ENCODE measurements at places on chromosomes 4 and X. TPM values are rescaled to one million over a fixed set of nuclear protein-coding genes. Genes with fewer than 3 reads are reported as not detected.

The KLHL15 gene
- total RNA-seq: 13.9 TPM

The GNRHR gene
- not detected for total RNA-seq

The NPY1R gene
- total RNA-seq: 0.22 TPM

The POLN gene
- 9.1 TPM for total RNA-seq

The TCEAL7 gene
- total RNA-seq: 16.5 TPM

DNA sequence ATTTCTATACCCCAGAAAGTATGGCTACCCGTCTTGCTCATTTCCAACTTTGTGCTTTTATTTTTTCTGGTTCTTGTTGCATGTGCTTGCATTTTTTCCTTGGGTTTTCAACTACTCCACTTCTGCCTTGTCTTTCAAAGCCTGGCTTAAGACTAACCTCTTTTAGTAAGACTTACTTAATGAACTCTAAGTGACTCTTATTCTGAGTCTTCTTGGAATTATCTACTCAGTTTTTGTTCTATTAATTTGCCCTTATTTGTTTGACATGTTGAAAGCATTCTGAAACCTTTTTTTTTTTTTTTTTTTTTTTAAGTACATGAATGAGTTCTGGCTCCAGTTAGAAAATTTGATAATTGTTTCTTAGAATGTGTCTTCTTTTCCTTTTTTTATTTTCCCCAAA is 74.8 kb downstream of the SLIT2 start:
- H3K27ac ChIP-seq: no peak overlapping the region
- H3K4me3 ChIP-seq: no peak overlapping the region
- DNase-seq: no peak
- no peaks in the 10 kb centered on the region for H3K36me3 ChIP-seq

- H3K27ac ChIP-seq: no peak overlapping the region
- no peaks in the 10 kb centered on the region for H3K4me1 ChIP-seq
- no peak overlapping the region for H3K4me3 ChIP-seq
- peaks cover 19% of the 10 kb centered on the region for H3K27me3 ChIP-seq
- no peak for DNase-seq
Observed at GRCh38 chr4:110787707-110788106, 164.8 kb upstream of the PITX2 start.

DNA sequence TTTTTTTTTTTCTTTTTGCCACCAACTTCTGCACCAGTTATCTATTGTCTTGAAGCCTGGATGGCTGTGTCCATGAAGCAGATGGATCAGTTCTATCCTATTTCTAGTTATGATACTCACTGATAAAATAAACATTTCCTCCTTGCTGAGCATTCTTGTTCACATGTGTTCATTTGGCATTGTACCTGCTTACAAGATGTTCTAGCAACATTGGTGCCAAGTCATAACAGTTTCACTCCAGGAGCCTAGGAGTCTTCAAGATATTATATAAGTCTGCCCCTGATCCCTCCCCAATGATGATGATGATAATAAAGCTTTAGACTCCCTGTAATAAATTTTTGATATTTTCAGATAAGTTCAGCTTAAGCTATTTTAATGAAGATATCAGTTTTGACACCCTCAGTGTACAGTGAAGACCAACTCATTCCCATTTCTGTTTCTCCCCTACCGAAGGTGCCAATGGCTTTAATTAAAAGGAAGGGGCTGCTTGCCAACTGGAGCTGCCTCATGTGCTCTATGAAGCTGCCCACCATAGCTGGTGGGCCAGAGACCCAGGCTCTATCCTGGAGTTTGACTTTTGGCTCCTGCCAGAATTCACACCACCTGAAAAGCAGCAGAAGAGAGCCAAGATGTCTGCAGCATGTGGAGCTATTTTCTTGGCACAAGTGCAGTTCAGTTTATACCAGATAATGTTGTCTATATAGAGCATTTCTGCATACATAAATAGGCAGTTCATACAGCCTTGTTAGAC is 265.4 kb upstream of the TET2 start:
- H3K4me1 ChIP-seq: no peaks in the 10 kb centered on the region
- no peak overlapping the region for H3K4me3 ChIP-seq
- peaks cover 14% of the 10 kb centered on the region for H3K27me3 ChIP-seq

DNA sequence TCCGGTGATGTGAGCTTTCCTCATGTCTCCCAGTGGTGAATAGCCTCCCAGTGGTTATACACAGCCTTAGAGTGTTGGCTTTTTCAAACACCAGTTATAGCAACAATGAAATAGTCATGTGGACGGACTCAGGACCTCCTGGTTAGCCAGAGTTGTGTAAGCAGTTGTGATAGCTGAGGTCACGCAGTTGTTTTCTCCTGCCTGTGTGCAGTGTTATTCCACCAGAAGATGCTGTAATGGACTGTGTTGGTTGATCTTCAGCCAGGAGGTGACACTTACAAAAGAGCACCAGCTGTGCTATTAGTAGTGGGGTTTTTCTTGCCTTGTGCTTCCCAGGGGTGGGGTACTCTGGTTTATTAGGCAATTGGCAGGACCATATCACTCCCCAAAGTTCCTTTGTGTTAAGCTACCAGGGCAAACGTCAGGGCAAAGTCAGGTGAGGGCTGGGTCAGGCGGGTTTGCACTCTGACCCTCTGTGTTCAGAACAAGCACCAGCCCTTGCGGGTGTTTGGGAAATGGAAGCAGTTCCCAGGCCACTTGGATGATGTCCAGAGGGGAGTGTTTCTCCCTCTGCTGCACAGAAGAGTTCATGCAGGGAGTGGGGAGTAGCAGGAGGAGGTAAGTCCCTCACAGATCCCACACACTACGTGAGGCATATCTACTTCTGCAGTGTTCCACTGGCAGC is 252.6 kb downstream of the TMEM47 start:
- no peak overlapping the region for H3K4me3 ChIP-seq
- H3K27me3 ChIP-seq: peaks cover 3% of the 10 kb centered on the region
- H3K27ac ChIP-seq: no peak overlapping the region

- H3K27ac ChIP-seq: no peak overlapping the region
- no peak for DNase-seq
- no peaks in the 10 kb centered on the region for H3K27me3 ChIP-seq
- H3K36me3 ChIP-seq: no peaks in the 10 kb centered on the region
Observed at GRCh38 chr4:169071747-169072146, 61.7 kb upstream of the CBR4 start.

DNA sequence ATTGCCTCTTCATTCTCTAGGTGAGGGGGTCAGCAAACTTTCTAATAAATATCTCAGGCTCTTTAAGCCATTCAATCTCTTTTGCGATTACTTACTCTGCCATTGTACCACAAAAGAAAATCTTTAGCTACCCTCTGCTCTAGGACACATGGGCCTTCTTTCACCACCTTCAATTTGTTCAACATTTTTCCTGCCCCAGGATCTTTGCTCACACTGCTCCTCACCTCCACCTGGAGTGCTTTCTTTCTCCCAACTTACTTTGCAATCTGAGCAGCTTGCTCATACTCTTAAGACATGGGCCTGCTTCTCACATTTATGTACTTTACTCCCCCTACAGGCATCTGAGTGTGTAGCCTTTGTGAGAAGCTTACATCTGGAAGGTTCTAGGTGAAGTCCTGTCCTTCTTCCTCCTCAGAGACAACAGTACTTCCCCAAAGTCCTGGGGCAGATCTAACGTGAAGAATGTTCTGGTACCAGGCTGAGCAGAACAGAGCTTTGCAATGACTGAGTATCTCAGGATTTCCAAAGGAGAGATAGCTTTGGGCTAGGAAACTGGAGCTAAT is 55.0 kb upstream of the PRDM5 start:
- no peak overlapping the region for H3K27ac ChIP-seq
- DNase-seq: no peak
- H3K4me1 ChIP-seq: no peaks in the 10 kb centered on the region
- no peak overlapping the region for H3K4me3 ChIP-seq

DNA sequence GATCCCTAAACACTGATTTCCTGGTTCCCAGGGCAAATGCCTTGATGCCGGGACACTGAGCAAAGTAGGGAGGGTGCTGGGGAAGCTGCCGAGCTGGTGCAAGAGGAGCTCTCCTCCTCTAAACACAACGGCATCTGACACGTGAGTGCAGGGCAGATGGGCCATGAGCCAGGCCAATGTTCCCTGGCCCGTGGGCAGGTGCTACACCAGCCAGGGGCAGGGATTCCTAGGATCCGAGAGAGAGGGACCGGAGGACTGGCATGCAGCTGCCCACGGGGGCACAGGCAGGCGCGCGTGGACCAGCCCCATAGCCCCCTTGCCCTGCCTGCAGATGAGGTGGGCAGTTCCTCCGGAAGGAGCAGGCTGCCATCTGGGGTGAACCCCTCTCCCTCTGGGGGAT is 66.8 kb upstream of the AFAP1 start:
- H3K36me3 ChIP-seq: no peaks in the 10 kb centered on the region
- H3K27ac ChIP-seq: no peak overlapping the region
- peaks cover 11% of the 10 kb centered on the region for H3K4me1 ChIP-seq
- DNase-seq: peak; percentile 86

DNA sequence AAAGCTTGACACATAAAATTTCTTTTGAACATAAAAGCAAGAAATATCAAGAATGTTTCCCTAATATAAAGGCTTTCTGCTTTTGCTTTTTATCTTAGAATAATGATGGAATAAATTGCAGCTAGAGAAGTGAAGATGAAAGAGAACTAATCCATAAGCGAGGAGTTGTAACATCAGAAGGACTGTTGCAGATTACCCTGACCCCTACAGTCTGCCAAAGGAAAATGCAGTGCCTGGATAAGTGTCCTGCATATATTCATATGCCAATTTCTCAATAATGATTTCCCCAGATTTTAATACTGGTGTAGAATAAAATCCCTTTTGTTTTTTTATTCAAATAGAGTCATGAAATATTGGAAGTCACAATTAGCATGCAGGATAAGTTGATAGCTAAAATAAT is 115.9 kb downstream of the MAGEC2 start:
- no peak for DNase-seq
- H3K4me1 ChIP-seq: no peaks in the 10 kb centered on the region
- no peak overlapping the region for H3K27ac ChIP-seq

GRCh38 chrX:82127228-82128123 is 925.6 kb downstream of the SH3BGRL start:
- H3K36me3 ChIP-seq: no peaks in the 10 kb centered on the region
- no peak overlapping the region for H3K27ac ChIP-seq
- H3K27me3 ChIP-seq: no peaks in the 10 kb centered on the region
- no peaks in the 10 kb centered on the region for H3K4me1 ChIP-seq
- no peak overlapping the region for H3K4me3 ChIP-seq

GRCh38 chr4:16439768-16440167 is 213.5 kb upstream of the TAPT1 start:
- H3K27ac ChIP-seq: no peak overlapping the region
- no peak overlapping the region for H3K4me3 ChIP-seq
- H3K27me3 ChIP-seq: peaks cover 3% of the 10 kb centered on the region
- H3K36me3 ChIP-seq: no peaks in the 10 kb centered on the region
- DNase-seq: no peak

DNA sequence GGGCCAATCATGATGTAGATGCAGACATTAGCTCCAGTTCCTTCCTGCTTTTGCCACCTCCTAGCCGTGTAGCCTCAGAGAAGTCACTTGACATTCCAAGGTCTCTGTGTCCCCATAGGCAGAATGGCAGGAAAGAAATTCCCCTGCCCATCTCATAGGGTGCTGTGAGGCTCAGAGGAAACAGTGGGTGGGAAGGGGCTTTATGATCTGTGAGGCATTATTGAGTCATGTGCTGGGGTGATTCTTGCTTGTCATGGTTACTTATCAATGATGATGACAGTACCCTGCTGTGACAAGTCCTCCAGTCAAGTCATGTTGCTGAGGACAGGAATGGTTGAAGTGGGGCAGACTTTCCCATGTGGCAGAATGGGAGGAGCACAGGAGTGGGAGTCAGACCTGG is 63.7 kb downstream of the MSX1 start:
- H3K4me3 ChIP-seq: no peak overlapping the region
- no peaks in the 10 kb centered on the region for H3K4me1 ChIP-seq
- peaks cover 4% of the 10 kb centered on the region for H3K36me3 ChIP-seq
- peaks cover 52% of the 10 kb centered on the region for H3K27me3 ChIP-seq

DNA sequence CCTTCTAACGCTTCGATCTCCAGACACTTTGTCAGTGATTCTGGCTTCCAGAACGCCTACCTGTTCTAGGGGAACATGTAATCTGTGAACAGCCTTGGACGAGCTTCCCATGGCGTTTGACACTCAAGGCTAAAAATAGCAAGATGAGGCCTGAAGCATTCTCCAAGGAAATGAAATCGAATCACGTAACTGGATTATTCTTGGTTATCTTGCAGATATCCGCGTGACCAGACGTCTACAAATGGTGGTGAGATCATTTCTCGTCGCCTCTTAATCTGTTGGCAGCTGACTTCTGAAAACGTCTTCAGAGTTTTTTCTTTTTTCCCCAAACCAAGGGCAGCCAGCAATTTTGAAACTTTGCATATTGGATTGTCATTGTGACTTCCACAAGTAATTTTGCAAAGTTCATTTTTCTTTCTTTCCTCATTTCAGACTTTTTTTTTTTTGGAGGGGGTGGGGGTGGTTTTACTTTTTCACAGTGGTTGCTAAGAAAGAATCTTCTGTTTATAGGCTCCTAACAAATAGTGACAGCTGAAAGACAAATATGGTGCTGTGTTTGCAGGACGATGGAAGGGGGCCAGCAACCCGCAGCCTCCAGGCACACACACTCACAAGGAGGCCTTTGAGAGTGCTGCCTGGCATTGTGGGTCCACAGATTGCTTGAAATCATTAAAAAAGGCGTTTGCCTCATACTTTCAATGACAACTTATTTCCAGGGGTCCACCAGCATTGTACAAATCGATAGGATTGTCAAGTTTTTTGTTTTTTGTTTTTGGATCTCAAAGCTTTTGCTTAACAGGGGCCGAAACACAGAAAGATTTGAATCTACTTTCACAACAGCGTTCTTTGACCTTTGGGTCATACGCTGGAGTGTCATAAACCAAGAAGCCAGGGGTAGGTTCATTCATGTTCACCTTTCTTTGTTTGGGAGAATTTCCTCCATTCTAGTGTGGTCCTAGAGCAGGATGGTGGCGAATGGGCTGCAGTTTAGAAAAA is 32.4 kb upstream of the PDLIM3 start:
- peaks cover 36% of the 10 kb centered on the region for H3K4me1 ChIP-seq
- DNase-seq: no peak
- no peaks in the 10 kb centered on the region for H3K27me3 ChIP-seq
- H3K27ac ChIP-seq: peak overlapping the region; percentile 99
- peak overlapping the region; percentile 11 for H3K4me3 ChIP-seq
- no peaks in the 10 kb centered on the region for H3K36me3 ChIP-seq

DNA sequence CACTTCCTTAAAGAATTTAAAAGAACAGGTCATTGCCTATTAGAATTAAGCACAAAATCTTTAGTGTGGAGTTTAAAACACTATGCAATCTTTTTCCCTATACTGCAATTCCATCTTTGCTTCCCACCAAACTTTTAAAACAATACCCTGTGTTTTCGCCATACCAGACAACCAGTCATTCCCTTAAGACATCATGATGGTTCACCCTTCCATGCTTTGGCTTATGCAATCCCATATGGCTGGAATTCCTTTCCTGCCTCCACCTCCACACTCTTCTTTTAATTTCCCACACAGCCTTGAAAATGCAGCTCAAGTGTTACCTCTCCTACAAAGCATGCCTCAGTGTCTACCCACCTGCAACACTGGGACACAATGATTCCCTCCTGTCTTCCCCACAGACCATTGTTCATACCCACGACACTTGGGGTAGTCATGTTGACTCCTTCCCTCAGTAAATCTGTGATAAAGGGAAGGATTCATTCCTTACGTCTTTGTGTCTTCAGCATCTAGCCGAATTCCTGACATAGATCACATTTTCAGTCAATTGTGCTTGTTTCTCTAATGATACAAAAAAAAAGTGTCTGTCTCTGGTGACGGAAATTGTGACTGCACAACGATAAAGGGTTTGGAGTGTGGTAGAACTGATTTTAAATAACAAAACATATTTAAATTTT is 166.3 kb downstream of the FNIP2 start:
- peaks cover 13% of the 10 kb centered on the region for H3K4me1 ChIP-seq
- no peak for DNase-seq
- H3K27ac ChIP-seq: no peak overlapping the region
- H3K27me3 ChIP-seq: no peaks in the 10 kb centered on the region
- H3K36me3 ChIP-seq: no peaks in the 10 kb centered on the region
- H3K4me3 ChIP-seq: no peak overlapping the region
